Activated effector memory CD4-positive, alpha-beta T cell treated with Interleukin-2 at 50 U/mL for 16 hours (primary cell): ENCODE measurements at places on chromosomes 3 and 15.

GRCh38 chr3:178950676-178951075 lies 120.9 kb downstream of the ZMAT3 start:
- DNase-seq = no peak

DNA sequence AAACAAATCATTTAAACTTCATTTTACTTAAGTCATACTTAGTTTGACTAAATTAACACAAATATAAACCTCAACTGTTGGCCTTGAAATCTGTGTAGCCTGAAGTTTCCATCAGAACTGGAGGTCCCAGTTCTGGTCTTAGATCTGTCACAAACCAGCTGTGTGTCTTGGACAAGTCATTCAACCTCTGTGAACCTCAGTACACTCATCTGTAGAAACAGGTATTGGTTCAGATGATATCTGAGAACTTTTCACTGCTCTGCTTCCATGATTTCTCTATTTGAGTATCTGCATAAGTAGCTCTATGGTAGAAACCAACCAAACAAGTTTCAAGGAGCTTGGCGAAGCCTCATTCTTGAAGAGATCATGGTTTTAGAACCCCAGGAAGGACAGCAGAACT lies 60.4 kb upstream of the SLC2A2 start:
- DNase-seq = no peak

DNA sequence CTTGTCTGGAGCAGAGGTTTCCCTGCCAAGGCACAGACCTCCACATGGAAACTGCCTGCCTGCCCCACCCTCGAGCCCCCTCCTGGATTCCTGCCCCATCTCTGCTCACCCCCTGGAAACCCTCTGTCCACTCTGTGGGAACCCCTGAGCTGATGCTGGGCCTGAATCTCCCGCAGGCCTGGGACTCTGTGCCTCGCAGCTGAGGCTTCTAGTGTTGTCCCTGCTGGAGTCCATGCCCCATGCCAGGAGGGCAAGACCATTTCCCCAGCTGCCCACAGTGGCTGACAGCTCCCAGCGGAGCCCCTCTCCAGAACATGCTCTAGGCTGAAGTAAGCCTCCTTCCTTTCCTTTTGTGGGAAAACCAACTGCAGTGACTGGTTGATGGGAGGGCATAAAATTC lies 46.9 kb downstream of the SRGAP3 start:
- no peak for DNase-seq

DNA sequence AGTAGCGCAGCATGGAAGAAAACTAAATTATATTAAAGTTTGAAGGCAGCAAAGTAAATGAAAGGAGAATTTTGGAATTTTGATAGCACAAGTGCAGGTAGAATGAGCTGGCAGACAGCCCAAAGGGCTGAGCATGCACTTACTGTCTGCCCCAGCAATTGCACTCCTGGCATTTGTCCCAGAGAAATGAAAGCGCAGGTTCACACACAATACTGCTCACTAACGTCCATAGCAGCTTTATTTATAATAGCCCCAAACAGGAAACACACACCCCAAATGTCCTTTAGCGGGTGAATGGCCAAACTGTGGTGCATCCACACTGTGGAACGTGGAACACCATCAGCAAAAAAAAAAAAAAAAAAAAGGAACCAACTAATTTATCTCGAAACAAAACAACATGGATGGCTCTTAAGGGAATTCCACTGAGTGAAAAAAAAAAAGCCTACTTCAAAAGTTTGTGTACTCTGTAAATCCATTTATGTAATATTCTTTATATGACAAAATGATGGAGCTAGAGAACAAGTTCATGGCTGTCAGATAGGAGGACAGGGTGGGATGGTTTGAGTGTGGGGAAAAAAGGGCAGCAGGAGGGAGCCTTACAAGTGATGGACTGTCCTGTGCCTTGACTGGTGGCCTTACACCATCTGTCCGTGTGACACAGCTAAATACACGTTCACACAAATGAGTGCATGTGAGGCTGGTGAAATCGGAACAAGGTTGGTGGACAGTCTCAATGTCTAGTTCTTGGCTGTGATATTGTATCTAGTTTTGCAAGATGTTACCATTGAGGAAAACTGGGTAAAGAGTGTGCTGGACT lies 6.0 kb upstream of the TM2D3 start:
- DNase-seq = no peak

- DNase-seq = no peak
These were observed 81.5 kb downstream of the CPN2 start for GRCh38 chr3:194269610-194270145.

DNA sequence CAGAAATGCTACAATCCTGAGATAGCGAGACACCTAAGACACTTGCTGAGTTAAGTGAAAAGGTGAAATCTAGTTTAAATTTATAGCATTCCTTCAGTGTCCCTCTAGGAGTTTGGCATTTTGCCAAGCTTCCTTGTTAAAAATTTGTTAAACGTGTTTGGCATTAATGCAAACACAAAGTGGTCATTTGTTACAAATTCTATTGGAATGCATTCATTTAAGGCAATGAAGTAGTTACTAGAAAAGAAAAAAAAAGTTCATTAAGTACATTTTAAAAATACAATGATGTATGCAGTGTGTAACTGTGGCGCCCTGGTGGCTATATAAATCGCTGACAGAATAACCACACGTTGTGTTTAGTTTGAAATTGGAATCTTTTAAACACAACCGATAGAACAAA lies 31.3 kb upstream of the WNT5A start:
- no peak for DNase-seq

- DNase-seq = no peak
These were observed 12.4 kb downstream of the CIB1 start for GRCh38 chr15:90221246-90221900.

DNA sequence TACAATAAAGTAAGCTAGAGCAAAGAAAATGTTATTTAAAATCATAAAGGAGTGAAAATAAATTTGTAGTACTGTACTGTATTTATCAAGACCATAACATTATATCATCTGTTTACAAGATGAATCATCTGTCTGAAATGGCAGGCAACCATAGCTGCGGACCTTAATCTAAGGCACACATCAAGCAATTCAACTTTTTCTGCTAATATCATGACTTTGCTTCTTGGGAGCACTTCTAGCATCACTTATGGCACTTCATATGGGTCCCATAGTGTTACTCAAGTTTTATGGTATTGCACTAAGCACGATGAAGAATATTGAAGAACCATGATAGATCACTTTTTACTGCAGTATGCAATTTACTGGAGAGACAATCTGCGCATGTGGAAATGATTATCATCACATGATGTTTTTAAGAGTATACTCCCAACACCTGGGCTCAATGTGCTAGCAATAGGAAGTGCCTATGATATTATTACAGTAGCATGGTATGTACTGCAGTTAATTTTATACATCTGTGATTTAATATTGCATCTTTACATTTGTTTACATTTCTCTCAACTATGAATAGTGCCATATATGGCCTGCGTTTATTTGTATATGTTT lies 137.7 kb upstream of the NECTIN3 start:
- DNase-seq = no peak

DNA sequence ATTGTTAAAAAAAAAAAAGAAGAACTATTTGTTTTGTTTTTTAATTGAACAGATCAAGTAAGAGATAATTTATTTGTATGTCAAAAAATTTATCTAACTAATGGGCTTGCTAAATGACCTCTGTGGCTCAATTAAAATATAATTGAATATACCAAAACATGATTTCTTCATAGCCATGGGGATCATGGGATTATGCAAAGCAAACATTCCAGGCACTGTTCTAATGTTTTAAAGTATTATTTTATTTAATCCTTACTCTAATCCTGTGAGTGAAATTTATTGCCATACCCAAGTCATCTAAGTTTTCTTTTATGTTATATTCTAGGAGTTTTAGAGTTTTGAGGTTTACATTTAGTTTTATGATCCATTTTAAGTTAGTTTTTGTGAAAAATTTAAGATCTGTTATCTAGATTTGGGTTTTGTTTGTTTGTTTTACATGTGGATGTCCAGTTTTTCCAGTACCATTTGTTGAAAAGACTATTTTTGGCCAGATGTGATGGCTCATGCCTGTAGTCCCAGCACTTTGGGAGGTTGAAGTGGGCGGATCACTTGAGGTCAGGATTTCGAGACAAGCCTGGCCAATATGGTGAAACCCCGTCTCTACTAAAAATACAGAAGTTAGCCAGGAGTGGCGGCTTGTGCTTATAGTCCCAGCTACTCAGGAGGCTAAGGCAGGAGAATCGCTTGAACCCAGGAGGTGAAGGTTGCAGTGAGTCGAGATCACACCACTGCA lies 52.3 kb upstream of the CNOT10 start:
- no peak for DNase-seq

- DNase-seq = no peak
These were observed 80.6 kb upstream of the BHLHE40 start for GRCh38 chr3:4898454-4899313.

DNA sequence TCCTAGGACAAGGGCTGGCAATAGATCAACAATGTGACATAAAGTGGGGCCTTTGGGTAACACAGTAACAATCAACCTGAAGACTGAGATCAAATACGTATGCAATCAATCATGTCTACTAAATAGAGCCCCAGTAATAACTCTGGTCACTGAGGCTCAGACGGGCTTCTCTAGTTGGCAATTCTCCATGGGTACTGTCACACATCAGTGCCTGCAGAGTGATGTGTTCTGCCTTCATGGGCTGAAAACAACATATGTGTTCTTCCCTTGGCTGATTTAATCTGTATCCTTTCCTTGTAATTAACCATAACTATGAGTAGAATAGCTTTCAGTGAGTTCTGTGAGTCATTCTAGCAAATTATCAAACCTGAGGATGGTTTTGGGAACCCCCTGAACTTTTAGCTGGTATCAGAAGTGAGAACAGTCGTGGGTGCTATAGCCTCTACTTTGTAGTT lies 113.6 kb downstream of the TMCO5A start:
- no peak for DNase-seq

GRCh38 chr15:88331291-88331690 lies 74.8 kb upstream of the NTRK3 start:
- no peak for DNase-seq

DNA sequence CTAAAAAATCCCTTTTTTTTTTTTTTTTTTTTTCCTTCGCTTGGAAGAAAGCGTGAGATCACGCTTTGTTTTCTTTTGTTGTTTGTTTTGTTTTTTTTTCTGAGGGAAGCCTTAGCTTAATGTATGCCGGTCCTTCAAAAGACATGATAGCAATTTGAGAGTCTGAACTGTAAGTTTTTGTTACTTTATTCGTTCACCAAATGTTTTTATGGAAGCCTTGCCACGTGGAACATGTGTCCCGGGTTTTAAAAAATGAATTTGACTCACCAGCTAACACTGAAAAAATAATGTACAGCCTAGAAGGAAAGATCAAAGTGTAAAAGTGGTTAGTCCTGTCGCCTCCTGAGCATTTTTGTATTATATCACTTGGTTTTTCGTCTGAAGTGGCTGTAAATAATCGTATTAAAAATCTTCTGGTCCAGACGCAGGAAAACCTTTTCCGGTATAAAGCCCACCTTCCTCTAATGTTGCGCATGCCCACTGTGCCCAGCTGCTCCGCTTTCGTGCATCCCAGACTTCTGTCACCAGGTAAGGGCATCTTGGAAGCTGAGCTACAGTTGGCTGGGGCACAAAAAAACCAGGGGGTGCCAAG lies 795 bp upstream of the MYNN start:
- DNase-seq = no peak

DNA sequence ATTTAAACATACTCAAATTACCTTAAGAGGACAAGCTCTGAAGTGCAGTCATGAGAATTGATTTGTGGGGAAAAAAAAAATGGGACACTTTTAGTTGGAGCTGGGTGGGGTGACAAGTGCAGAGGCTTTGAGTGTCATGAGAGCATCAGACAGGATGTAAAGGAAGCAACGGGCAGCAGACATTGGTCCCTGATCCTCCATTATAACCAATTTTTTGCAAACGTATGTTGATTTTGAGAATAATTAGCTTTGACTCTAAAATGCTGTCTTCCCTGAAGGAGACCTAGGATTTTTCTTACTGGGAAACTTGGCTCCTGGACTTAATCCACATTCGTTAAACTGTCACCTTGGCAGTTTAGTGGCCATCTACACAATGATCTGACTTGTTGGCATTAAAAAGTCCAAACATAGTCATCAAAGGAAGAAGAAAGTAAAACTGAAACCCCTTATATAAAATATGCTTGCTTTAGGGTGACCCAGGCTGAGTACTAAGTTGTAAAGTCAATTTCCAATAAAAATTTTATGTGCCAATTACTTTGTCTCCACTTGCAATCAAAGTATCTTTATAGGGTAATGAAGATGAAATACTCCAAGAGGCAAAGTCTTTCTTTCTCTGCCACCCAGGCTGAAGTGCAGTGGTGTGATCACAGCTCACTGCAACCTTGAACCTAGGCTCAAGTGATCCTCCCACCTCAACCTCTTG lies 45.6 kb downstream of the BCL2L10 start:
- no peak for DNase-seq

- DNase-seq = no peak
These were observed 22.1 kb upstream of the TJP1 start for GRCh38 chr15:29844290-29844903.

- DNase-seq = no peak
These were observed 94.1 kb downstream of the MYH15 start for GRCh38 chr3:108416111-108416869.

GRCh38 chr3:58577269-58577821 lies at the start of gene FAM107A:
FAM107A (minus strand) TSS chr3:58577391; CDS start chr3:58569860, 7,531 bp downstream.
- no peak for DNase-seq

- no peak for DNase-seq
These were observed 6.1 kb downstream of the EPB42 start for GRCh38 chr15:43214592-43215295.

GRCh38 chr3:23232854-23233253 lies 29.7 kb downstream of the UBE2E2 start:
- no peak for DNase-seq

GRCh38 chr15:96595951-96596350 lies 265.5 kb downstream of the NR2F2 start:
- no peak for DNase-seq

DNA sequence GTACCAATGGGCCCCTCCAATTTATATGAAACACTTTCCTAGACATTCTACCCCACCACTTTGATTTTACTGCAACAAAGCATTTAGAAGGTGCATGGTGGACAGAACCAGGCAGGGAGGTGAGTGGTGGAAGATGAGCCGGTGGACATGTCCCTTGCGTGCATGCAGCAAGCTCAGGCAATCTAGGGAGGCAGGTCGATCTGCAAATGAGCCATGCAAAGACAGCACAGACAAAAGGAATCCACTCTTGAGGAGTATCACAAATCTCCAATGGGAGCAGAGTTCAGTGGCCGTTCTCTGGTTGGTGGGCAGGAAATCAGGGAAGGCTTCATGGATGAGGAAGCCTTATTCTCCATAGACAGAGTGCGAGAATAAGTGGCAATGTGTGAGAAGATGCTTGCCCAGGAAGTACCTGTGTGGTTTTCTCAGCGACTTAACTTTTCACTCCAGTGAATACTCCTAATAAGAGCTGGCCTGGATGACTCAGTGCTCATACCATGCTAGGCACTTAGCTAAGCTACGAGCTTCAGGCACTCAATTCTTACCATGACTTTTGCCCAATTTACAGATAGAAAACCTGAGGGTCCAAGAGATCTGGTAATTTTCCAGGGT lies 152.5 kb downstream of the FOXP1 start:
- DNase-seq = no peak
